ENCODE measurements at places on chromosomes 16 and 17. TPM values are rescaled to one million over a fixed set of nuclear protein-coding genes. Genes with fewer than 3 reads are reported as not detected.

DNA sequence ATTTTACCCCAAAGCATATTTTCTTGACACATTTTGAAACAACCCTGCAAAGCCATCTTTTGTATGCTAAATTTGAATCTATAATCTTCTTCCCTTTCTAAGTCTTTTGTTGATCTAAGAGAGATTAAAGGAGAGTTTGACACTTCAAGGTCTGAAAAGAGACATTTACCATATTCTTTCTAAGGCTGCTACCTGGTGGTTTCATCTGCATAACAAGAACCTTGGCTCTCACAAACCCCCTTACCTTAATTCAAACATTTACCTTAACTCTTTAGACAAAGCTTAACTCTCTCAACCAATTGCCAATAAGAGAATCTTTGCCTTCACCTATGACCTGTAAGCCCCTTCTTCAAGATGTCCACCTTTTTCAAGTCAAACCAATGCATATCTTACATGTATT lies 1143.6 kb downstream of the CDH11 start:
- no peak for DNase-seq

Gene IFT20
- 38.9 TPM for total RNA-seq

- no peak for DNase-seq
Observed at GRCh38 chr16:57196753-57197152, 10.6 kb downstream of the RSPRY1 start.

GRCh38 chr16:84247331-84247730 lies 7.5 kb upstream of the KCNG4 start:
- DNase-seq = no peak

Gene RCVRN
- total RNA-seq = not detected

DNA sequence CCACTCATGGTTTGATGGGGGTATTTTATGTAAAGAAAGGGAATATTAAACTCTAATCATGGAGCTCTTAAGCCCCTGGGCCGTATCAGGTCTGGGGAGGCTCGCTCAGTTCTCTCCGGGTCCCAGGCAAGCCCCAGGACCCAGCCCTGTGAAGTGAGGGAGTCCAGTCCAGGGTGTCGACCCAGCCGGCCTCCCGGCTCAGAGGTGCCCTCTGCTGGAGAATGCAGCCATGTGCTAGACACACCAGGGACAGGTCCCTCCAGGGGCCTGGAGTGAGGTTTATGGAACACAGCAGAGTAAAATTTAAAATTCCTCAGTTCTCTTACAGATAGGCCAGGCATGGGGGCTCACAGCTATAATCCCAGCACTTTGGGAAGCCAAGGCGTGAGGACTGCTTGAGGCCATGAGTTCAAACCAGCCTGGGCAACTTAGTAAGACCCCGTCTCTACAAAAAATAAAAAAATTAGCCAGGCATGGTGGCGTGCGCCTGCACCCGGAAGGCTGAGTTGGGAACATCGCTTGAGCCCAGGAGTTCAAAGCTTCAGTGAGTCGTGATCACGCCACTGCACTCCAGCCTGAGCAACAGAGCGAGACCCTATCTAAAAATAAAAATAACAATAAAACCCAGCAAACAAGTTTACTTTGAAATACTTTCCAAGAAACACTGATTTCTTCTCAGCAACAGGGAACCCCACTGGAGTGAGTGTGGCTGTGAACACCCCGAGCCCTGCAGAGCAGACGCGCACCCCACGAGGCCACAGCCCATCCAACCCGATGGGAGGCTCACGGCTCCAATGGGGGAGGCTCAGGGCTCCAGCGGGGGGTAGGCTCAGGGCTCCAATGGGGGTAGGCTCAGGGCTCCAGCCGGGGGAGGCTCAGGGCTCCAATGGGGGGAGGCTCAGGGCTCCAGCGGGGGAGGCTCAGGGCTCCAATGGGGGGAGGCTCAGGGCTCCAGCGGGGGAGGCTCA lies 72.2 kb downstream of the ZNF778 start:
- DNase-seq = peak; percentile 68

Gene CLDN6
- not detected for total RNA-seq

Measured in A172 (cell line).